NCI-H345 (cell line): ENCODE measurements at places on chromosomes 3 and 15.

DNA sequence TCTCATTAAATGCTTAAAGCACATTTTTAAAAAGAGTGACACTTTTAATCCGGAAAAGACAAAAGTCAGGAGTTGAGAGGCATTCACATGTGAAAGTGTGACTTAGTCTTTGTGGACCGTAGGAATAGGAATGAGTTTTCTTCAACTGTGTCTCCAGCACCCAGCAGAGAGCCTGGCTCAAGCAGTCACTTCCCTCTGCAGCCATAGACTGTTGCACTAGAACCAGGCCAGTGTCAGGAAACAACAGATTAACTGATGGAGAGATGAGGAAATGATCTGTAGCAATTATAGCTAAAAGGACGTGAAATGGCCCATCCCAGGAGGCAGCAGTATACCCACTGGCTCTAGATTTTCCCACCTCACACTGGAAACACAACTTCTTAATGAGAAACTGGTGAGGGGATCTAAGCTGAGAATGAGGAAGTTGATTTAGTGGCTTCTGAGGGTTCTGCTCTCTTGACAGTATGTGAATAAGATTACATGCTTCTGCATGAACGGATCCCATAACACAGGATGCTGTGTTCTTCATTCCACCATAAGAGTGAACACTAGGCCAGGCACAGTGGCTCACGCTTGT, 19.8 kb downstream of the CFAP92 start:
- no peak for DNase-seq

DNA sequence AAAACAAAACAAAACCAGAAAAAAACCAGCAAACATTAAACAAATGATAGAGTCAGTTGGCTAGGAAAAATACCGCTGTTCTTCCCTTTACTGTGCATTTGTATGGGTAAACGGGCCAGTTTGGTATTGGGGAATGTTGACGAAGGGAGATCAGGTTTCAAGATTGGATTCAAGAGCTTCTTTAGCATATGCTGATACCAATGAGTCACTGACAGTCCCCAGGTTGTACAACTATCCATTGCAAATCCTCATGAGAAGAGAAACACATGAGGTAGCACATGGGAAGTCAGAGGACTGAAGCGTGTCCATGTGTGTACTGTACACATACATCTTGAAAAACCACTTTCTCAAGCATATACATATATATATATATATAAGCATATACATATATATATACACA, 25.6 kb downstream of the TIGIT start:
- peak; percentile 72 for DNase-seq

GRCh38 chr3:159787178-159787574, 201.5 kb upstream of the IL12A start:
- DNase-seq = peak; percentile 32

GRCh38 chr3:193605876-193606275, 12.9 kb downstream of the OPA1 start:
- DNase-seq = peak; percentile 36

- no peak for DNase-seq
These were observed 53.7 kb downstream of the DHX30 start for GRCh38 chr3:47856669-47857068.

GRCh38 chr3:37899101-37899707, 37.5 kb downstream of the CTDSPL start:
- no peak for DNase-seq

GRCh38 chr3:194944526-194944925, 258.8 kb downstream of the FAM43A start:
- no peak for DNase-seq

- DNase-seq = no peak
These were observed 57.8 kb upstream of the TGFBR2 start for GRCh38 chr3:30548600-30548999.
